ENCODE measurements at places on chromosomes 7 and 10.

GRCh38 chr7:156942708-156943090, 6.8 kb upstream of the NOM1 start:
- no peak for DNase-seq

DNA sequence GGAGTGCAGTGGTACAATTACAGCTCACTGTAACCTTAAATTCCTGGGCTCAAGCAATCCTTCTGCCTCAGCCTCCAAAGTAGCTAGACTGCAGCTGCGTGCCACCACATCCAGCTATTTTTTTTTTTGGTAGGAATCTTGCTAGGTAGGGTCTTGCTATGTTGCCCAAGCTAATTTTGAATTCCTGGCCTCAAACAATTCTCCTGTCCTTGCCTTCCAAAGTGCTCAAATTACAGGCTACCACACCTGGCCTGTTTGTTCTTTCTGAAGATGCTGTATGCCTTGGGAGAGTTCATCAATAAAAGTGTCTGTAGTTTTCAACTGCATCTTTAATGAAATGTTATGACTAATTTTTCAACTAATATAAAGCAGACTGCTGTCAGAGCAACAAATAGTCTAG, 452 bp downstream of the SAMD9 start:
- DNase-seq, result no peak

DNA sequence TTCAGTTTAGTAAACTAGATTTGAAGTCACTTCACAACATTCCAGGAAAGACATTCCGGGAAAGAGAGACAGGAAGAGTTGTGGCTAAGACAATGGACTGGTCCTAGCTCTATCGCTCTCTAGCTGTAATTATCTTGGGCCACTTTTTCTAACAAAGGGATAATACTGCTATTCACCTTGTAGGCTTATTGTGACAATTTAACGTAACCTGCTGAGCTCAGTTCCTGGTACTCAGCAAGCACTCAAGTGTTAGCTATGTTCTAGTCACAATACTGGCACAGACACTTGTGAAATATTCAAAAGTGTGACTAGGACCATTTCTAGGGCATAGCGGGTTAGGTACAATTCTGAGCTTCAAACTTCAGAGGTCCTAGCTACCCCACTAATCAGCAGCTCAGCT, 12.0 kb upstream of the NRCAM start:
- DNase-seq, result no peak

GRCh38 chr7:141990011-141990725, 5.5 kb upstream of the MGAM start:
- no peak for DNase-seq

DNA sequence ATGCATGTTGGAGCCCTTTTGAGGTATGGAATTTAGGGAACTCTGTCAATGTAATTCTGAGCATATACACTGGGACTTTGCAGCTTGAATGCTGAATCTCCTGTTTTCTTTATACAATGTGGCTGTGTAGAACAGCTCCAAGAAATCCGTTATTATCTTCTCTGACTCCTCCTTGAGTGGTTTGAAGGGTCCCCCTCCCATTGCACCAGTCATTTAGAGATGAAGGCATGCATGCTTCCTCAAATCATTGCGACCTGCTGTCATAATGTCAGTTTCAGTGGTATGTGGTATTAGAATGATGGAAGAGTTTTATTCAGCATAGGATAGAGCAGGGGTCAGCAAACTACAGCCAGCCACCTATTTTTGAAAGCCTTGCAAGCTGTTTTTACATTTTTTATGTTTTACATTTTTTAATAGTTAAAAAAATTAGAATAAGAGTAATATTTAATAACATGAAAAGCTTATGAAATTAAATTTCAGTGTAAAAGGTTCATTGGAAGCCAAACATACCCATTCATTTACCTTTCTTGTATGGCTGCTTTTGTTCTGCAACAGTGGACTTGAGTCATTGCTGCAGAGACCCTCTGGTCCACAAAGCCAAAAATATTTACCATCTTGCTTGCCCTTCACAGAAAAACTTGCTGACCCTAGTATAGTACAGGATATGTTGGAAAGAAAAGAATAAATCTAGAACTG, 8.1 kb downstream of the STK17A start:
- DNase-seq, result no peak

- DNase-seq, result peak; percentile 47
These were observed 369.2 kb upstream of the MGMT start for GRCh38 chr10:129097776-129098330.
